ENCODE measurements at places on chromosomes 2 and 18. TPM values are rescaled to one million over a fixed set of nuclear protein-coding genes. Genes with fewer than 3 reads are reported as not detected.

Gene UGT1A5
- not detected for polyA plus RNA-seq

Gene SCN2A
- under 0.01 TPM for polyA plus RNA-seq

Gene HOXD12
- polyA plus RNA-seq, result not detected

Gene STPG4
- polyA plus RNA-seq, result not detected

Gene DLX1
- polyA plus RNA-seq, result 0.16 TPM

Gene TAF4B
- polyA plus RNA-seq, result 1.9 TPM

Gene OSBPL6
- 0.48 TPM for polyA plus RNA-seq

Measured in adipose tissue (tissue), 3 donors.